B cell (primary cell): ENCODE measurements at places on chromosomes 16 and 17.

GRCh38 chr16:2058420-2058819 is 10.6 kb downstream of the TSC2 start:
- DNase-seq = no peak

DNA sequence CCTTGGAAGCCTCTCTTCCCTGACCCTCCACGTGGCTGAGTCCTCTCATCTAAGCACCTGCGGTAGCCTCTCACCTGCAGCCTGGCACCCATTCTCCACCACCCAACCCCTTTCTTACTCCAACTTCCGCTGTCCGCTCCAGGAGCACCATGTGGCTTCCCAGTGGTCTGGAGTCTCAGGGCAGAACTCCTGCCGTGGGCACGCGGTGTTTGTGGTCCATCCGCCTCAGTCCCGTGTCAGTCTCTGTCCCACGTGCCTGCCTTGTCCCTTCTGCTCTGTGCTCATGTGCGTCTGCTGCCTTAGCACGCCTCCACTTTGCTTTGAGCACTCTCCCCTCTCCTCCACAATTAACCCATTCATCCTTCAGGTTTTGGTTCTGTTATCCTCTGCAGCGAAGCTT is 49.7 kb downstream of the KATNIP start:
- no peak for DNase-seq

DNA sequence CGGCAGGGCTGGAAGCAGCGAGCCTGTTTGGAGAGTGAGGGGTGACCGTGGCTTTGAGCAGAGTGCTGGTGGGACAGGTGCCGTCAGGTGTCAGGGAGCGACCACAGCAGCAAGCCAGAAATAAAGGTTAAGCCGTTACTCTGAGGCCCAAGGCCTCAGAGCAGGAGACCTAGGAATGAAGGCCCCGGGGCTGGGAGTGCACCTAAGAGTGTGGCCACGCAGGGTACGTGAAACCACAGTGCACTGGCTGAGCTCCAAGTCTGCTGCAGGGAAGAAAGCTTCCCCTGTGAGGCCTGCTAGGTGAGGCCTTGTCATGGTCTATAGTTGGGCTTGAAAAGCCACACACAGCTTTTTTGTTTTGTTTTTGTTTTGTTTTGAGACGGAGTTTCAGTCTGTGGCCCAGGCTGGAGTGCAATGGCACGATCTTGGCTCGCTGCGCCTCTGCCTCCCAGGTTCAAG is 8.7 kb downstream of the CLUAP1 start:
- DNase-seq = no peak

DNA sequence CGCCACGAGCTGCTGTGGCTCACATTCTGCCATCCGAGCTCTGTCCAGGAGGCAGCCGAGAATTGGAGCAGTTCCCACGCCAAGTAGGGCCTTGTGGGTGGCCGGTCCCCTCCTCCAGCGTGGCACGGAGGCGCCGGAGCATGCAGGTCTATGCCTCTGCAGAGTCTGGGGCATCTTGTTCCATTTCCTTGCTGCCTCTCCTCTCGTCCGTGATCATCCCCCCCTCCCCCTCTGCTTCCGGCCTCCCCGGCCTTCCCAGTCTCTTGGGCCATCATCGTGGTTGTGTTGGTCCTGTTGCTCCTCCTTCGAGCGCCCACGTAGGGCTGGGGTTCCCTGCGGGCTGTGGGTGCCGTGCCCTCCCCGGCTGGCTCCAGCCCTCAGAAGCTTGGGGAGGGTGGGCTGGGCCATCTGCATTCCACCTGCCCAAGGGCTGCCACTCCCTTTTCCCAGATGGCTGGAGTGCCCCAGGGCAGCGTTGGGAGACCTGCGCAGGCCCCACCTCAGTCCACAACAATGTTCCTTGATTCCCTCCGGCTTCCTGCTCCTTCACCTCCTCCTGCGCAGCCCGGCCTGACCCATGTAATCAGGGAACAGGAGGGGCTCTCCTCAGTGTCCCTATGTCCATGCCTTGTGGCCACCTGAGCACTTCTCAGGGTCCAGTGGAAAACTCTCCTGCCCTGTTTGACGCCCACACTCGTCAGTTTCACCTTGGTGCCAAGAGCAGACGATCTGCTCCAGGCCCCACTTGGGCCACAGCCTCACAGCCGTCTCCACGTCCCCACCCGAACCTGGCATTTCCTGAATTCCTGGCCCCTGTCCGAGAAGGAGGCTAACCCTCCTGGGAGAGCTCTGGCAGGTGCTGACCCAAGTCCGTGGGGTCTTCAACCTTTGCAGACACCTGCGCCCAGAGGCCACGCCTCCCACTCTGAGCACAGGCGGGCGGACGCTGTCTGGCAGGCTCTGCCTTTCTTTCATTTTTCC is 37.1 kb downstream of the BAIAP2 start:
- DNase-seq = no peak

DNA sequence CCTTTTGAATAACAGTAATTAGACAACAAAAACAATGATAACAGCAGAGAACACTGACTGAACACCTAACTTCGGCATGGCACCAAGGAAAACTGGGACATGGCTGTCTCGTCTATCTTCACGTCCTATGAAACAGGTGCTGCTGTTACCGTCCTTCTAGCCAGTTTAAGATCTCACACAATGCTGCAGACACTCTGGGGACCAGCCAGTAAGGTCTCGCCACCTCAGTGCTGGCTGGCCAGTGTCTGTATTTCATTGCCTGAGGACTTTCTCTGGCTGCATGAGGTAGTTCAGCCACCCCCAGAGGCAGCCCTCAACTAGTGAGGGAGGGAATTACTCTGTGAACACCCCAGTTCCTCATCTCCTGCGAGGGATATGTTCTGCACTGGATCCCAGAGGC is 57.6 kb downstream of the AMFR start:
- DNase-seq = no peak

DNA sequence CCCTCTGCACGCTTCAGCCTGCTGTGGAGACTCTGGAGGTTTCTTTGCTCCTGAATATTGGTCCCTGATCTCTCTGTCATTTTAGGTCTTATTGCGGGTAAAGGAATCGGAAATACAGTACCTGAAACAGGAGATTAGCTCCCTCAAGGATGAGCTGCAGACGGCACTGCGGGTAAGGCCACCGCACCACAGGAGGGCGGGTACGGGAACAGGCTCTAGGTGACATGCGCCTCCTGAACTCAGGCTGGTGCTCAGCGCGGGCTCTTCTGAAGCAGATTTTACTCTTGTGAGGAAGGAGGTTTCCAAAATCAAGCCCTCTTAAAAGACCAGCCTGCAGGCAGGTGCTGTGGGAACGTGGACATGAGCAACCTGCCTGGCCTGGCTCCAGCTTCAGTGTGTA is 29.8 kb downstream of the PLD6 start:
- no peak for DNase-seq

GRCh38 chr16:86343027-86343795 is 167.1 kb upstream of the FOXF1 start:
- no peak for DNase-seq

GRCh38 chr16:3879258-3879886 is 1.1 kb downstream of the CREBBP start:
- DNase-seq = peak; percentile 41

DNA sequence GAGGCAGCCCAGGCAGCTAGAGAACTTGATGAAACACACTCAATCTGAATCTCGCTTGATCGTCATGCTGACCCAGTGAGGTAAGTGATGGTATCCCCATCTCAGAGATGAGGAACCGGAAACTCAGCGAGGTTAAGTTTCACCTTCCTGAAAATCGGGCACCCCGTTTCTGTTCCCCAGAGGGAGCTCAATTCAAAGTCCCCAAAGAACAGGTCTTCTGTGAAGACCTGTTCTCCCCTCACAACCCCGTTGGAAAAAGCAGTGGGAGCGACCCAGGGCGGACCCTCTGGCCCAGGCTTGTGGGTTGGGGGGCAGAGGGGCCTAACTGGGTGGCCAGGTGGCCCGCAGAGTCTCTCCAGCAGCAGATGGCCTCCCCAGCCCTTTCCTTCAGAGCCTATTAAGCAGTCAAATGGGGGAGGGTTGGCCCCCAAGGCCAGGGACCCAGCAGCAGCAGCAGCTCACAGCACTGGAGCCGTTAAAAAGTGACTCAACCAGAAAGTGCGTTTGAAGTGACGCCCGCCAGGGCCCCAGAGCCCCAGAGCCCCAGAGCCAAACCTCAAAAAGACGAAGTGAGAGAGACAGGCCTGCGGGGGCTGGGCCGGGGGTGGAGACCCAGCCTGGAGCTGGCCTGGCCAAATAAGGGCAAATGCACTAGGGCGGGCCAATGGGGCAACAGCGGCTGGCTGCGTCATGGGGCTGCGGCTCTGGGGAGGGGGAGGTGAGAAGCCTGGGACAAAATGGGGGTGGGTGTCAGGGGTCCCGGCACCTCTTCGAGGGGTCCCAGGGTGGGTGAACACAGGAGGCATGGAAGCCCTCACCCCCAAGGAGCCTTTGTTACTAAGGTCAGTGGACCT is 9.2 kb upstream of the TSPOAP1 start:
- peak; percentile 95 for DNase-seq

- no peak for DNase-seq
These were observed 60.8 kb upstream of the CORO6 start for GRCh38 chr17:29683481-29683880.

- peak; percentile 50 for DNase-seq
These were observed 118.5 kb downstream of the C16orf78 start for GRCh38 chr16:49491771-49492761.

GRCh38 chr17:74994440-74994839 is 7.0 kb downstream of the CDR2L start:
- DNase-seq = no peak

DNA sequence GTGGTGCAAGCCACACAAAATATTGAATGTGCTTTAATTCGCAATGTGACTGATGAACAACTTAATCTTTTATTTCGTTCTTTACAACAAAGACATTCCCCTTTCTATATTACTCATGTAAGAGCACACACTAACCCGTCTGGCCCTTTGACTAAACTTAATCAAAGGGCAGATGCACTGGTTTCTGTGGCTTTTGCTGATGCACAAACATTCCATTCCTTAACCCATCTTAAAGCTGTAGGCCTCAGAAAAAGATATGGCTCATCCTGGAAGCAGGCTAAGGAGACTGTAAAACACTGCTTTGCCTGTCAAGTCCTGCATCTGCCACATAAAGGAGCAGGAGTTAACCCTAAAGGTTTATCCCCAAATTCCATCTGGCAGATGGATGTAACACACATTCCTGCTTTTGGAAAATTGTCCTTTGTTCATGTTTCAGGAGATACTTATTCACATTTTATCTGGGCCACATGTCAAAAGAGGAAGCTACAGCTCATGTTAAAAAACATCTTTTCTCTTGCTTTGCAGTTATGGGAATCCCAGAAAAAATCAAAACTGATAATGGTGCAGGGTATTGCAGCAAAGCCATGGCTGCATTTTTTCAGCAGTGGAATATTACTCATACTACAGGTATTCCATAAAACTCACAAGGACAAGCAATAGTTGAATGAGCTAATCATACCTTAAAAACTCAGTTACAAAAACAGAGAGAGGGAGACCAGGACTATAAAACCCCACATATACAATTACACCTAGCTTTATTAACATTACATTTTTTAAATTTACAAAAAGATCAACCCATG is 137.2 kb downstream of the AHSP start:
- DNase-seq = no peak

- no peak for DNase-seq
These were observed 4.1 kb upstream of the SNTB2 start for GRCh38 chr16:69182730-69183416.

GRCh38 chr17:3497101-3497500 is 21.3 kb downstream of the ASPA start:
- no peak for DNase-seq

GRCh38 chr16:74190292-74190691 is 106.3 kb upstream of the PSMD7 start:
- DNase-seq = no peak

DNA sequence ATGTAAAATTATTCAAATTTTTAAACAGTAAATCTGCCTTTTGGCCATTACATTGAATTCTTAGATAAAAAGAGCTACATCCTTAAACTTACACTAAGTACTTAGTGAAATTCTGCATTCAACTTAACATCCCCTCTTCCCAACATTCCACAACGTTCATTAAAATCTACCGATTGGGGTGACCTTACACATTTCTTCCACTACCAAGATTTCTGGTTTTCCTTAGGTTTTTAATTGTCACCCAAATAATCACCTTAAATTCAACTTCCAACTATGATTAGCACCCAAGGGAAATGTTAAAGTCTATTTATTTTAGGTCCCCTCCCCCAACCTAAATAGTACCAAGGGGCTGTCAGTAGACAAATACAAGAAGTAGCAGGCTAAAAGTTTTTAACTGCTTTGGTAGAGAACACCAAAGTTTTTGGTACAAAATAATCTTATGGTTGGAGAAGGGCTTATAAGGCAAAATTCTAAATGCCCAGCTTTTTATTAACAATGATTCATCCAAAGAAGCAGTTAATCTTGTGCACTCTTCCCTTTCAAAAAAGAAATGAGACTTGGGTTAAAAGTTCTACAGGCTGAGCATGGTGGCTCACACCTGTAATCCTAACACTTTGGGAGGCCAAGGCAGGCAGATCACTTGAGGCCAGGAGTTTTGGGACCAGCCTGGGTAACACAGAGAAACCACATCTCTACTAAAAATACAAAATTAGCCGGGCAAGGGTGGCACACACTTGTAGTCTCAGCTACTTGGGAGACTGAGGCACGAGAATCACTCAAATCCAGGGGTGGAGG is 4.7 kb downstream of the SRSF1 start:
- DNase-seq = no peak

GRCh38 chr17:50162466-50163254 is 3.1 kb upstream of the SGCA start:
- DNase-seq = no peak

- DNase-seq = peak; percentile 12
These were observed 57.2 kb upstream of the NLK start for GRCh38 chr17:27985306-27985705.

- no peak for DNase-seq
These were observed 190.0 kb upstream of the CIBAR2 start for GRCh38 chr16:85302018-85302847.

DNA sequence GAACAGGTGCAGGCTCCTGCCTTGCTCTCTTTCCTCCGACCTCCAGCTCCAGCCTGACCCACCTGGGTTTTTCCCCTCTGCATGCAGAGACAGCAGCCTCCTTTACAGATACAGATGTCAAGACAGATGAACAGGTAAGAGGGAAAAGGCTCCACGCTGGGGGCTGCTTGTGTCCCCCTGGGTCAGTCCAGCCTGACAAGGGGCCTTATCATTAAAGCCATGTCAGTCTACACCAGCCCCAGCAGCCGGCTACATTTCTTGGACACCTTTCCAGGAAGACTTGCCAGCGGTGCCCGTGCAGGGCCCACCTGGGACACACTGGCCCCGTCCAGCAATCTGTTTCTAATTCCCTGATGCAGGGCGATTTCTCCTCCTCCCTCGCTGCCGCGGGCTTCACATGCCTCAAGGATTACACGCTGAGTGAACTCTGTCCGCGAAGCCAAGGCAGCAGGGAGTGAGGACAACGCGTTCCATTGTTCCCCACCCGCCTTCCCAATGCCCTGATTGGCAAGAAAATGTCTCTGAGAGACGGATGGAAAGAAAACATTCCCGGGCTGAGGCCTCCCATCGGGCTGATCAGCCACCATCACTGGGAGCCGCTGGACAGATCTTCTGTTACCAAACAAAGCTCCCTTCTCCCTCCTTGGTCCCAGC is 184.7 kb downstream of the C16orf95 start:
- no peak for DNase-seq
